ENCODE measurements at places on chromosomes 13 and 19.
A peak's percentile ranks its signal among the peaks of the same experiment; 100 is the strongest.

GRCh38 chr19:8593931-8594330 lies 16.6 kb downstream of the ADAMTS10 start:
- peak; percentile 40 for DNase-seq

DNA sequence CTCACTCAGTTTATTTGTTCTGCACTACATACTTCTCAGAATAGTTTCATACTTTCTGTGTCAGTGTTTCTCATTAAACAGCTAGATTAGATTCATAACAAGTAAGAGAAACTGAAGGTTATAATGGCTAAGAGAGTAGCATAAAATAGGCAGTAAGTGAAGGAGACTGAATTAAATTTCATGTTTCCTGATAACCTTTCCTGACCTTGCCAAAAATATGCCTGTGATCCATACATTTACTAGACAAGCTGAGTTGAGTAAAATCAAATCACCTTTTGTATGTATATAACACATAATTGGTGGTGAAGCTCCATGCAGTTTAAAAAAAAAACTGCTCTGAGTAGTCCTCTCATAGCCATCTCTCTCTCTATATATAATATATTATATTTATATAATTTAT lies 545.3 kb upstream of the PCDH20 start:
- DNase-seq, result no peak

GRCh38 chr19:1026783-1027649 lies 608 bp downstream of the CNN2 start:
- no peak for DNase-seq

DNA sequence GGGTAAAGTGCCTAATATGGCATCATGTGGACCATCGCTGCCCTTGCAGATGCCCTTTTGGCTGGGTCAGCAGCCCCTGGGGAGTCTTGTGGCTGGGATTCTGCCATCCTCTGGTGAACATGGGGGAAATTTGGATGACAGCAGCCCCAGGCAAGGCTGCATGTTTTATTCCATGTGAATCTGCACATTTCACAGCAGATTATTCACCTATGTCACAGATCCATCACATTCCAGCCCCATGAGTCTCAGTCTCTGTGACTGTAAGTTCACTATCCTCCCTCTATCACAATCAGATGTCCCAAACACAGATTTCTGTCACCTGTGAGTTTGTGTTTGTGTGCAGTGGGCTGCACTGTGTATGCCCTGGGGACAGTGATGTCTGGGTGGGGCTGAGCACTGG lies 36.8 kb upstream of the PSG9 start:
- DNase-seq, result no peak

DNA sequence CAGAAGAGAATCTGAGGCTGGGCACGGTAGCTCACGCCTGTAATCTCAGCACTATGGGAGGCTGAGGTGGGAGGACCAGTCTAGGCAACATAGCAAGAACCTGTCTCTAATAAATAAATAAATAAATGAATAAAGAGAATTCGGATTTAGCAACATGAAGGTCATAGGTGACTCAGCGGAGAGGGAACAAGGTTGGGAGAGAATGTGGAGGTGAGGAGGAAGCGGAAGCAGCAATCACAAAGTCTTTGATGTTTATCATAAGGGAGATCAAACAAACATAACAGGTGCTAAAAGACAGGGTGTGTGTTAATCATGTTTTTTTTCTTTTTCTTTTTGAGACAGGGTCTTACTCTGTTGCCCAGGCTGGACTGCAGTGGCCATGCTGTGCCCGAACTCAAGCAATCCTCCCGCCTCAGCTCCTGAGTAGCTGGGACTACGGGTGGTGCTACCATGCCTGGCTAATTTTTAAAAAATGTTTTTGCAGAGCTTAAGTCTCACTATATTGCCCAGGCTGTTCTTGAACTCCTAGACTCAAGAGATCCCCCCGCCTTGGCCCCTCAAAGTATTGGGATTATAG lies 16.3 kb downstream of the PBX4 start:
- DNase-seq, result no peak

DNA sequence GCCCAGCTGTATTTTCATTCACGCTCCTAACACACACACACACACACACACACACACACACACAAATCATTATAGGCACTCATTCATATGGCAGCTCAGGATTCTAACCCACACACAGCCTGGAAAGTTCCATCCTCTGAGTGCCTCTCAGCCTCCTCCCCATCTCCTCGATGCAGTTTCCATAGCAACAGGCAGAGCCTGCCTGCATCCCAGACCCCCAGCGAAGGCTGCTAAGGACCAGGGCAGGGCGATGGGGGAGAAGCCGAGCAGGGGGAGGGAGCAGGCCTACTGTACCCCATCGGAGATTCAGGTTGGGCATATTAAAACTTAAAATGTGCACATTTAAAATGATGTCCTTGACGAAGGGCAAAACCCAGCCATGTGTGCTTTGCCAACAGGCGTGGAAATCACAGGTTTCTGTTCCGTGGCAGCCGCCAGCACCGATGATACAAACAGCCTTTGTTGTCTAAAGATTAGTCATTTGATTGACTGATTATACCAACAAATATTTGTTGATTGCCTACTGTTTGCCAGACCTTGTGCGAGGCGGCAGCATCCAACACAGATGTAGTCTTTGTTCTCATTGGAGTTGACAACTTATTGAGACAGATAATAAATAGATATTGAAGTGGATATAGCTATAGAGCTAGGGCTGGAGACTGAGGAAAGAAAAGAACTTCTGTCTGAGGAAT lies 43.8 kb upstream of the USP29 start:
- DNase-seq, result no peak

DNA sequence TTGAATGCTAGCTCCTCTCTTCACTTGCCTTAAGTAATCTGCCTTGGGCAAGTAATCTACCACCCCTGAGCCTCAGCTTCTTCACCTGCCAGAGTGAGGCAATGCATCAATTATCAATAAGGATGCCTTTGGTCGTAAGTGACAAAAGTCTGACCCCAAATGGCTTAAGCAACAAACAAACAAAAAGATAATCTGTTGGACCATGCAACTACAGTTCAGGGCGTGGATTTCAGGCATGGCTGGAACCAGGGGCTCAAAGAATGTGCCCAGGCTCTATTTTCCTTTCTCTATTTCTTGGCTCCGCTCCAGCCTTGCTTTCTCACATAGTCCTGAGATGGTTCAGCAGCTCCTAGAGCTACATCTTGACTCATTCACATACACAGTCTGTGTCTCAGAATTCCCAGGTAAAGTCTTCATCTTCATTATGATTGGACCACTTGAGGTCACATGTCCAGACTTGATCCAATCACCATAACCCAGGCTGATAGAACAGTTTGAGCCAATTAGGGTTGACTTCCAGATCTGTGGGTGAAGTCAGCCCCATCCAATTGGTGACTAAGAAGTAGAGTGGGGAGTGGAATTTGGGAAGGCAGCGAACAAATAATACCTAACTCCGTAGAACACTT lies 29.6 kb downstream of the ACSBG2 start:
- no peak for DNase-seq

DNA sequence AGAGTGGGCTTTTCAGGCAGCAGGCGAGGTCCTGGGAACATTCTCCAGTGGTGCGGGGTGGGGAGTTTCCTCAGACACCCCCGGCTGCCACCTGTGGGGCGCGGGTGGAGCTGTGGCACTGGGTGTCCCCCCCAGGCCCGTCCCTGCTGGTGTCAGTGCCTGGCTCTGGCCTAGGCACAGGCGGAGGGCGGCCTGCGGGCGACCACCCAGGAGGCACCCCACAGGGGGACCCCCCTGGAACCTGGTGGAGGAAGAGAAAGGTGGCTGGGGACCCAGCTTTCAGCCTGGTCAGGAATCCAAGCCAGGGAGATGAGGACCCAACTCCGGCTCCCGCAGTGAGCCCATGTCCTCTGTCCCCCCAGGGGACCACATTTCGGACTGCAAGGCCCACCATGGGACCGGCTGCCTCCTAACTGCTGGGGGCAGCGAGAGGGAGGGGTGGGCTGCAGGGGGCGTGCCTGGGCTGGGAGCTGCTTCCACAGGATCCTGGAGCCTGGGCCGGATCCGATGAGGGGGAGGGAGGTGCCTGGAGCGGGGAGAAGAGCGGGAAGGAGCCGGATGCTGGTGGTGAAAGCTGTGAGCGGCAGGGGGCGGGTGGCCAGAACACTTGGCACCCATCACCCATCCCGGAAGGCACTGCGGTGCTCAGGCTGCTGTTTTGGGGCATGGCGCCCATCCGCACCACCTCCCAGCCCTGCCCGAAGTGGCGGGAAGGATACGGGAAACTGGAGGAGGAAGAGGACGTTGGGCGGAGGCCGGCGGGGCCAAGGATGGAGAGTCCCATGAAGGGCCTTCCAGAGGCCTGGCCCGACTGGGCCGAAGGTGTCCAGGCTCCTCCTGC lies 5.5 kb upstream of the CTXN1 start:
- no peak for DNase-seq

DNA sequence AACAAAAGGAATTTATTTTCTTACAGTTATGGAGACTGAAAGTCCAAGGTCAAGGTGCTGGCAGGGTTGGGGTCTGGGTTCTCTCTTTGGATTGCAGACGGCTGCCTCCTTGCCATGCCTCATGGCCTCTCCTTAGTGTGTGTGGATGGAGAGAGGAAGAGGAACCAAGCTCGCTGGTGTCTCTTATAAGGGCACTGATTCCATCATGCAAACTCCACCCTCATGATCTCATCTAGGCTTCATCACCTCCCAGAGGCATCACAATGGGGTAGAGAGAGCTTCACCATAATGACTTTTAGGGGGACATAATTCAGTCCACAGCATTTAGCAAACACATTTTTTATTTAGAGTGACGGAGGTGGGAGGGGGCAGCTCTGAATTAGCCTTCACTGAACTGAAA lies 104.9 kb upstream of the ABCC4 start:
- no peak for DNase-seq

GRCh38 chr19:47001584-47001983 lies 18.1 kb upstream of the NPAS1 start:
- DNase-seq, result no peak

- no peak for DNase-seq
These were observed 10.1 kb downstream of the NANOS3 start for GRCh38 chr19:13887018-13887436.

DNA sequence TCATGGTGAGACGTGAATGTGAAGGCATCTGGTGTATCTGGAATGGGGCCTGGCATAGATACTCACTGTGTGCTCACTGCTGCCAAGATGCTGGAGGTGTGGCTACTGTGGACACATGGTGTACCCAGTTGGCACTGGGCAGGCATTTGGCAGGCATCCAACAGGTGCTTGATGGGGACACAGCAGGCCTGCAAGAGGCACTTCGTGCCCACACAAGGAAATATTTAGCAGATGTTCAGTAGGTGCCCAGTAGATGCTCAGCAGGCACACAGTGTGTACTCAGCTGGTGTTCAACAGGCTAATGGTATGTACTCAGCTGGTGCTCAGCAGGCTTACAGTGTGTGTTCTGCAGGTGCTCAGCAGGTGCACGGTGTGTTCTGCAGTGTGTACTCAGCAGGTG lies 14.2 kb downstream of the CRTC1 start:
- no peak for DNase-seq

DNA sequence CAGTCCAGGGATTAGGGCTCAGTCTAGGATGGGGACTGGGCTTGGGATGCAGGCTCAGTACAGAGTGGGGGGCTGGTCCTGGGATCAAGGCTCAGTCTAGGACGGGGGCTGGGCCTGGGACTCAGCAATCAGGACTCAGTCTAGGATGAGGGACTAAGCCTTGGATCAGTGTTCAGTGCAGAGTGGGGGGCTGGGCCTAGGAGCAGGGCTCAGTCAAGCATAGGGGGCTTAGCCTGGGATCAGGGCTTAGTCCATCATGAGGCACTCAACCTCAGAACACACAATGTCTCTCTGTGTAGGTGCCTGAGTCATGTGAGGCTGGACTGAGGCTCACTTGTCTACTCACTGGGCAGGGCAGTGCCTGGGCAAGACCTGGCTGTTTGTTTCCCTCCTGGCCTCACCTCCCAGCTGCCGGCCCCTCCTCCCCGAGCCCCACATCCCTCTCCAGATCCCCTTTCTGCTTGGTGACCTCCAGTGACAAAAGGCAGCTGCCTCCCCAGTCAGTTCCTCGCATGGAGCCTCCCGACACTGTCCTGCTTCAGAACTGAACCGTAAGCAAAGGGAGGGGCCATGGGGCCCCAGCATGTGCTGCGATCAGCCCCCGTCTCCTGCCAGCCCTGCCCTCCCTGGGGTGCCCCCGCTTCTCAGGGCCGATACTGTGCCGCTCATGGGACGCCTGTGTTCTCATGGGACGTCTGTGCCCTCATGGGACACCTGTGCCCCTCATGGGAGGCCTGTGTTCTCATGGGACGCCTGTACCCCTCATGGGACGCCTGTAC lies 6.5 kb upstream of the S1PR4 start:
- no peak for DNase-seq

GRCh38 chr13:114007566-114007965 lies 33.7 kb upstream of the C13orf46 start:
- no peak for DNase-seq

DNA sequence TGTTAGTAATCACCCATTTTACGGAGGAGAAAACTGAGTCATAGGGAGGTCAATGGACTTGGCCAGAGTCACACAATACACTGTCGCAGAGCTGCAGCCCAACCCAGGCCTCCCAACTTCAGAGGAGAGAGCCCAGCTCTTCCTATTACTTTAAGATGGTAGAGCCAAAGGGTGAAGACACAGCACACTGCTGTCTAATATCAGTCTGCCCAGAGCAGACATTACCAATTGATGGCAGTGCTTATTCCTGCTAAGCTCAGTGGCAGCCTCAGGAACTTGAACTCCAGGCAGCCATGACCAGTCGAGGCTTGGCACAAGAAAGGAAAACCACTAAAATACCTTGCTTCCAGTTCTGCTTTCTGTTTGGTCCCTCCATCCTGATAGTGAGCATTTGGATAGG lies 18.4 kb downstream of the TMEM150B start:
- no peak for DNase-seq

GRCh38 chr13:30331331-30331771 lies 24.0 kb upstream of the KATNAL1 start:
- no peak for DNase-seq

DNA sequence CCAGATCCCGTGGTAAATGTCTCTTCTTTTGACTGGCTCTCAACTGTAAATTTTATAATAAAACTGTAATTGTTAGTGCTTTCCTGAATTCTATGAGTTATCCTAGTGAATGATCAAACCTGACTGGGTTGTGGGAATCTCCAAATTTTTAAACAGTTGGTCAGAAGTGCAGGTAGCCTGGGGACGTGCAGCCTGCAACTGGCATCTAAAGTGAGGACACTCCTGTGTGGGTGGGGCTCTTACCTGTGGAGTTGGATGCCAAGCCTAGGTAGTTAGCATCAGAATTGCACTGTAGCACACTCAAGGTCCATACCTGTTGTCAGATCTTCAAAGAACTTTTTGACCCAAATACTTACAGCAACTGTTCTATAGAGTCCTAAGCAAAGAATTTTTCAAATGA lies 207.1 kb upstream of the NBEA start:
- no peak for DNase-seq

DNA sequence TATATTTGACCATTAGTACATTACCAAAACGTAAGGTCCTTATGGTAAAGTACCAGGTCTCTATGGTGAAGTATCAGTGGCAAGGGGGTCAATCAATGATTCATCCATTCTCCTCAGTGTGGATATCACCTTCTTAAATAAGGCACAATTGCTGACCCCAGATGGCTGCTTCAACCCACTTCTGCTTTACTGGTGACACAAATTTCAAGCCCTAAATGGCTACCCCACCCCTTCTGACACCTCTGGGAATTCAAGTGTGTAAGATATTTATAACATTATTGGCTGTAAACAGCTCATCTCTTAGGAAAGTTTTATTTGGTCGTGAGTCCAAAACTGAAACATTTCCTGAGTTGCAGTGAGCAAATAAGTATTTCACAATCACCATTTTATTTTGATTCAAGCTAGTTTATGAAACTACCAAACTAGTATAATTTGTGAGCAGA lies 7.9 kb upstream of the WBP4 start:
- DNase-seq, result no peak

Measured in mesendoderm (in vitro differentiated cells).